ENCODE measurements at places on chromosomes 7 and 10.

DNA sequence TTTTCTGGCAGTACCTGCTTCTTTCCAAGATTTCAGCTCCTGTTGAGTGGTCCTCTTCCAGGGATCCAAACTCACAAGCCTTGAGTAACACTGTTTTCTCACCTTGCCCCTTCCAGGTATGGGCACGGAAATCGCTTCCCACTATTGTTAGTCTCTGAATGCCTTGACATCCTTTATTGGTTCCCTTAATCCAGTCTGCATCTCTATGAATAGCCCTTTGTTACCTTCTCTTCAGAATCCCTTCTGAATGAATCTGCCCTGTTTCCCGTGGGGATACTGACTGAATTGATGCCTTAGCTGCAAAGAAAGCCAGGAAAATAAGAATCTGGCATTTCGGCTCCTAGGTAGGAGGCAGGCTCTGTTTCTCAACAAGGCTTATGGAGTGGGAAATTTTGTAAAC lies 467.7 kb downstream of the PLXNA4 start:
- DNase-seq = no peak
- no peak overlapping the region for H3K4me3 ChIP-seq
- no peaks in the 10 kb centered on the region for H3K27me3 ChIP-seq
- no peaks in the 10 kb centered on the region for H3K36me3 ChIP-seq
- no peaks in the 10 kb centered on the region for H3K4me1 ChIP-seq
- H3K27ac ChIP-seq = no peak overlapping the region

- peaks cover 8% of the 10 kb centered on the region for H3K4me1 ChIP-seq
- no peaks in the 10 kb centered on the region for H3K27me3 ChIP-seq
- no peak overlapping the region for H3K4me3 ChIP-seq
- H3K36me3 ChIP-seq = no peaks in the 10 kb centered on the region
- DNase-seq = no peak
- no peak overlapping the region for H3K27ac ChIP-seq
Measured at GRCh38 chr7:12719141-12719919, 31.9 kb downstream of the ARL4A start.

DNA sequence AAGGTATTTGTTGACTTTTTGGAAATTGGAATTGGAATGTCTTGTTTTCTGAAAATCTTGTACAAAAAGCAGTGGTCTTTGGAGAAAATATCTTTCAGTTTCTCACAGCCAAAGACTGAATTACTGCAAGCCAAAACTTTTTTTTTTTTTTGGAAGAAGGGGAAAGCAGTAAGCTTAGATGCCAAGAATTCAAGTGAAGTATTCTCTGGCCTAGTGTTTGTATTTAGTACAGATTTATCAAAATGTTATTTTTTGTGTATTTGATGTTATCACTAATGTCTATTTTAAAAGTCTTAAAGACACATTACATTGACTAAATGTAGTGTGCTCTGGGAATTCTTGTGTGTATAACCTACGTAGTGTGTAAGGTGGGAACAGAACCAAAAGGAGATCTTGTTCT lies 6.2 kb downstream of the TET1 start:
- H3K4me3 ChIP-seq = no peak overlapping the region
- H3K27me3 ChIP-seq = no peaks in the 10 kb centered on the region
- peaks cover 7% of the 10 kb centered on the region for H3K4me1 ChIP-seq
- no peak overlapping the region for H3K27ac ChIP-seq
- H3K36me3 ChIP-seq = peaks cover 2% of the 10 kb centered on the region
- no peak for DNase-seq

- H3K27me3 ChIP-seq = no peaks in the 10 kb centered on the region
- no peaks in the 10 kb centered on the region for H3K4me1 ChIP-seq
- no peaks in the 10 kb centered on the region for H3K36me3 ChIP-seq
- DNase-seq = no peak
Measured at GRCh38 chr10:5402798-5403197, 1.8 kb downstream of the TUBAL3 start.

DNA sequence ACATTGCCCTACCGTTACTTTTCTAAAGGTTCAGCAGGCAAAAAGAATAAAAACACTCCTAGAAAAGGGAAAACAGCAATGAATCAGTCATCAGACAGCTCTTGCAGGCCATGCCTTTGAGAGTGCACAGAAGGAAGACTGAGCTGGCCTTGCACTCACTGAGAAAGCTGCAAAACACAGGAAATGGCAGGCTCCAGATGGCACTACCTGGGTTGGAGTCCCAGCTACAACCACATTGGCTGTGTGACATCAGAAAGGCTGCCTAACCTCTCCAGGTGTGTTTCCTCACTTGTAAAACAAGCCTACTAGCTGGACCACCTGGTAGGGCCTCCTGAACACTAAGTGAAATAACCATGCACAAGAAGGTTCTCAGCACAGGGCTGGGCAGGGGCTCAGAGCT lies 113.7 kb downstream of the SFMBT2 start:
- H3K36me3 ChIP-seq = no peaks in the 10 kb centered on the region
- no peak for DNase-seq
- no peak overlapping the region for H3K4me3 ChIP-seq
- no peak overlapping the region for H3K27ac ChIP-seq
- peaks cover 11% of the 10 kb centered on the region for H3K4me1 ChIP-seq
- H3K27me3 ChIP-seq = no peaks in the 10 kb centered on the region

GRCh38 chr7:6160191-6160623 lies 112.2 kb downstream of the CYTH3 start:
- no peak overlapping the region for H3K27ac ChIP-seq
- no peaks in the 10 kb centered on the region for H3K27me3 ChIP-seq
- no peak overlapping the region for H3K4me3 ChIP-seq
- H3K36me3 ChIP-seq = no peaks in the 10 kb centered on the region
